AG09319 (cell line): ENCODE measurements at places on chromosomes 16 and 17.

DNA sequence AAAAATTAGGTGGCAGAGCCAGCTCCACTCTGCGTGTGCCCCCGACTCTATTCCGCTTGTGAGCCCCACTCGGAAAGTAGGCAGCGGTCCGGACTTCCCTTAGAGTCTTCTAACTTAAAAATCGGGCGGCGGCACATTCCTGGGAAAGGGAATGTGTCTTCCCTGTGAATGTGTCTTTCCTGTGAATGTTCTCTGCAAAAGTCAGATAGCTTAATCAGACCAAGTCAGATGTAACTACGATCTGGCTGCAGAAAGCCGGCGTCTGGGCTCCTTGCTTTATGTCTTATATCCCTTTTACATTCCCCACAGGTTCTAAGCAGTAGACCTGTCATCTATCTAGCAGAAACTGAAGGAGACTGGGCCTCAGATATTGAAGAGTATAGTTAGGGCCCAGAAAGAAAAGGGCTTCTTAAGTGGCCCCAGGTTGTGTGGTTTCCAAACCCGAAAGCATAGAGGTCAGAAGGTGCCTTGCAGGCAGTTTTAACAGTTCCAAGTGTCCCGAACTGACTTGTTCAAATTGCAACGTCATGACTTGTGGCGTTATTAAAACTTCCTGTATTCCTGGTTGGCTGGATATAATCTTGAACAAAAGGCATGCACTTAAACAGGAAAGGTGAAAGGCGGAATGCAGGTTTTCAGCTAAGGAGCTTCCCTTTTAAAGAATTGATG lies 601 bp downstream of the PHKB start:
- no peak for DNase-seq

- no peak for DNase-seq
Observed at GRCh38 chr17:80883831-80884735, 107.6 kb upstream of the CHMP6 start.

DNA sequence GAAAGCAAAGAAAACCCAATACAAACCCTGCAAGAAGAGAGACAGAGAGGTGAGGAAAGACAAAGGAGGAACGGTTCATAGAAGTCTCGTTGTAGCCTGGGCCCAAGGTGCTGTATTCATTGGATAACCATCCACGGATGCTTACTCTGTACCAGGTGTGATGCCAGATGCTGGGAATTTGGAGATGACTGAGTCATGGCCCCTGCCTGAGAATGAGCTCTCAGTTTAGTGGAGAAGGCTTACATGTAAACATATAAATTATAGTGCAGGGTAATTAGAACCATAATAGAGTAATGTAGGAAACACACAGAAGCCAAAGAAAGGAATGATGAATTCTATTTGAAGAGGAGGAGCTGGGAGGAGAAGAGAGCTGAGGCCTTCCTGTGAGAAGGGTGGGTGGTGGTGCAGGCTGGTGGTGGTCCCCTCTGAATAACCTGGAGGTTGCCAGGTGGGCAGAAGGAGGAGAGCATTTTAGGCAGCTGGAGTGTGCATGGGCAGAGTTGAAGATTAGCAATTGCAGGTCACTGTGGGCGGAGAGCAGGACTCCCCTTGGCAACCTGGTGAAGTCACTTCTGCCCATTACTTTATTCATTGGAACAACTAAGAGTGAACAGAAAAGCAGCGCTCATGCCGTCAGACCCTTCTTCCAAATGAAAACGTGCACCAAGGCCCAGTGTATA lies 7.7 kb upstream of the ZG16 start:
- DNase-seq, result no peak

DNA sequence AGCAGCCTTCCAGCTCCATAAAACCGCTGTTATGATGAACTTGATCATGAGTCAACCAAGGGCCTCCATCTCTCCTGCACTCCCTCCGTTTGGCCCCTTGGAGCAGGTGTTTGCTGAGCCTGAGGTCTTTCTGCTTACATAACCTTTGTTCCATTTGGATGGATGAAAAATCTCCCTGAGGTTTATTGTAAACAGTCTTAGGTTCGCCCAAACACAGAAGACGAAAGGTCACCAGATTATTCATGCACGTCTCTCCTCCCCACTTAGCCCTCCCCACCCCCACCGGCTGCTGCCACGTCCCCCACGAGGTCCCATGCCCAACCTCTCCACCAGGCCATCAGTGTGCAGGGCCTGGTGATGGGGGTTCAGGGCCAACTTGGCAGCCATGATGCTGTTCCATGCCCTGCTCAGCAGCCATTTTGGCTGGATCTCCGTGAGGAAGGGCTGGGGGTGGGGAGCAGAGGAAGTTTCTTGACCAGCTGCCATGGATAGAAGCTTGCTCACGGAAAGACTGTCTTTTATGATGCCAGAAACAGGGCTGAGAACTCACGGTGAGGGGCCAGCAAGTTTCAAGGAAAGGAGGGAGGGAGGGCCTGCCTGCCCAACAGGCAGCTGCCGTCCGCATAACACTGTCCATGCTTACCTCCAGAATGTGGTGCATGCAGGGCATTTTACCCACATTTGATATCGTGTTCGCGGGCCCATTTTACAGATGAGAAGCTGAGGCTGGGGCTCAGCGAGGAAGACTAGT lies 47.8 kb upstream of the FOXF1 start:
- DNase-seq, result no peak

DNA sequence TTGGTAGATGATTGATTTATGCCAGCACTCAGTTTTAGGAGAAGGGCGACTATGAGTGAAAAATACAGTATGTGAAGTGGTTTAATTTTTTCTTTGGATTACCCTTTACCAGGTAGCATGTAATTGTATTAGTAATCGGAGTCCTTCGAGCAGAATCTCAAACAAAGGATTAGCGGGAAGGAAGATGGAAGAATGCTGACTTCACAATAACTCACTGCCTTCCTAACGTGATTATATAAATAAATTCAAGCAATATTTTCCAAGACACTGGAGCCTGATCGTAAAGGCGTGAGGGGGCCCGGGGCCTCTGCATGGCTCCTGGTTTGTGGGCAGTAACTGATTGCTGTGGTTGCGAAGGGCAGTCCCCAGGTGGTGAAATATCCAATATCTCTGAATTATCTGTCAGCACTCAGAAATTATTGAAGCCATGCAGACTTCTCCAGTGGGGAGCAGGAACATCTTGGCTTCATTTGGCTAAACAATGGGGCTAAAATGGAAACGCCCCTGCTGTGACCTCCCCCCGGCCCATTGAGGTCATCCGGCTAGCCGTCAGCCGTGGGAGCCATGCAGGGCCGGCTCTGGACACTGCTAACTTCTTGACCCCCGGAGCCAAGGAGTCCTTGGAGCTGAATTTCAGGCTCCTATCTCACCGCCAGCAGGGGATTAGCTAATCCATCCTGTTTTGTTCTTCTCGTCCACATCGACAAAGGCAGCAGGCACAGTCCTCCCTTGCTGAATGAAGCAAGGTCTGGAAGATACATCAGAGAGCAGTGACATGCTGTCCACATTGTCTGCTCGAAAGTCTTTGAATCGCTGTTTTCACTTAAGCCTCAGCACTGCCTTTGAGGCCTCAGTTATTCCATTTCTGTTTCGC lies 295.9 kb upstream of the N4BP1 start:
- DNase-seq, result no peak

- DNase-seq, result no peak
Observed at GRCh38 chr17:50176559-50177357, 11.0 kb downstream of the SGCA start.

- no peak for DNase-seq
Observed at GRCh38 chr17:16942141-16943031, 29.5 kb downstream of the TNFRSF13B start.

- no peak for DNase-seq
Observed at GRCh38 chr16:11188801-11189740, 66.9 kb downstream of the SOCS1 start.
